ENCODE measurements at places on chromosomes 1 and 21.
A peak's percentile ranks its signal among the peaks of the same experiment; 100 is the strongest.

GRCh38 chr1:55127827-55128343 is 87.3 kb downstream of the USP24 start:
- no peak for DNase-seq

DNA sequence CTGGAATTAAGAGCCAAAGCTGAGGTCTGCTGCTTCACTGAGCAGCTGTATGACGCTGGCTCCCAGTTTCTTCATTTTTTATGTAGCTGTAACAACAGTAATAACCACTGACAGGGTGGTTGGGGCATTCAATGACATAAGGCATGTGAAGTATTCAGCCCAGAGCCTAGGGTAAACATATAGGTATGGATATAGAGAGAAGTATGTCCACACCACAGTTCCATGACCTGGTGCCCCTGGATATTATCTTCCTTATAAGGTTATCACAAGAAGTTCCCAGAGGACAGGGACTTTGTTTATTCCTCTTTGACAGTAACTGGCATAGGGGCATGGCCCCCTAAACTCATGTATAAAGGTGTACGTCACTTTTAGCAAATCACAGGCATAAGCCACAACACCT is 14.7 kb downstream of the RAB42 start:
- no peak for DNase-seq

GRCh38 chr1:37811027-37811655 is 3.1 kb upstream of the YRDC start:
- DNase-seq = peak; percentile 60

GRCh38 chr1:155479205-155479604 is 83.4 kb downstream of the ASH1L start:
- no peak for DNase-seq

GRCh38 chr1:16254263-16254928 is 17.4 kb upstream of the CPLANE2 start:
- no peak for DNase-seq

DNA sequence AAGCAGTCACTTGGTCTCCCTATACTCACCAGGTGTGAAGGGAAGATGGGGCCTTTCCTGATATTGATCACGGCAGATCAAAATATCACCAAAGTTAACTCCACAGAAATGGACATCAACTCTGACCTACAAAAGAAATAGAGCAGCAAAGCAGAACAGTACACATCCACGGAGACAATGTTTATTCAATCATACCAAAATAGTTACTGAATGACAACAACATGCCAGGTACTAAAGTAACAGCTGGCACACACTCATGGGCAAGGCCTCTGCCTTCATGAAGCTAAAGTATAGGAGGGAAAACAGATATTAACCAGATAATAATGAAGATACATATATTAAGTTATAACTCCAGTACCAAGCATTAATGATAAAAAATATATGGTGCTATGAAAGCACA is 59.2 kb upstream of the RASAL2 start:
- DNase-seq = no peak

DNA sequence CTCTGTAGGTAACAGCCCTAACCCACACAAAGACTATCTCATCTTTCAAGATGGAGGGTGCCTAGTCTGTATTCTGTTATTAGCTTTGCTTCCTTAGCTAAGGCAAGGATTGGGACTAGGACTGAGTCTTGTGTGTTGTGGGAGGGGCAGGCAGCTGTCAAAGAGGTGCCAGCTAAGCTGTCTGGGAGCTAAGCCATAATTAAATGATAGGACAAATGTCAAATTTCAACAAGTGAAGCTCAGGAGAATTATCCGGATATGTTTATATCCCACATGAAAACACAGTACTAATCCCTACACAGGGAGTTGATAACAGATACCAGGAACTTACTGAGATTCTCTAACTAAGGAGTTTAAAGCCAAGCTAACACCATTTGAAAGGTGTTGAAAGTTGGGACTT is 70.5 kb upstream of the NGF start:
- no peak for DNase-seq

DNA sequence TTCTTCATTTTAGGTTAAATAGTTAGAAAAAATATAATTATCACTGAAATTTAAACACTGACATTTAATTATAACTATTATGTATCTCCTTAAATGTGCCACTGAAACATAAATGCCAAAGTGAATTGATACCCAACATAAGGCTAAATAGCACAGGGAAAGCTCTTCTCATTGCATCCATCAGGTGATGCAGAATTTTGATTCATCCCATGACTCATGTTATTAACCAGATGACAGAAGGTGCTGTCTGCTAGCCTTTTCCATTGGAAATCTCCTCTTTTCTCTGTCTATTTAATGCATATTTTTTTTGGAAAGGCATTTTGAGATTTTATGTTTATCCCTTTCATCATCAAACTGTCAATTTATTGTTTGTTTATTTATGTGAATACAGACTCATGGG is 136.8 kb downstream of the KCNK2 start:
- DNase-seq = no peak

DNA sequence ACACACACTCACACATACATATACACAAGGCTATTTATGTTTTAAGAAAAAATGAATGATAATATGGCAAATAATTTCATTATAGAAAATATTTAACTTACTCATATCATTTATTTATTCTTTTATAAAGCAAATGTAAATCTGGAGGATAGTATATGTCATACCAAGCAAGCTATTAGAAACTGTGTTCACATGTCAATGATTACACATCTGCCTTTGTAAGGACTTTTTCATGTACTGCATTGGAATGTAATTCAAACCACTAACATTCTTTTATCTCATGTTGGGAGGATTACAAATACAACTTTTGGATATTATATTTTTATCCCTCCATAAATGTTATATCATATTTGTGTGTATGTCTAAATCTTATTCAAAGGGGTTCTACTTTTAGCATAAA is 1887.4 kb downstream of the NCAM2 start:
- no peak for DNase-seq

DNA sequence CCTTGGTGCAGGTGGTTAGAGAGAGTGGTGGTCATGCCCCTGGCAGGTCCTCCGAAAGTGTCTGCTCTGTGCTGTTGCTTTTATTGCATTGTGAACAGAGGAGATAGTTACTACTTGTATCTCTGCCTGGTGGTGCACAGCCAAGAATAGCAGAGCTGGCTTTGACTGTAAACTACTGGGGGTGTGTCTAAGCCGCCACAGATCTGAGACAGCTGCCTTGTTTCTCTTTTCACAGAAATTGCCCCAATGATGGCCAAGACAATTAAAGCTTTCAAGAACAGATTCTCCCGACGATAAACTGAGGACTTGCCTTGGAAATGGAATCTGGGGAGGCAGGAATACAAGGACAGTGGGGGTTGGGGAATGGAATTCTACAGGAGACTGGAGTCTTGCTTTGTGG is 16.0 kb downstream of the ELOA start:
- DNase-seq = no peak

DNA sequence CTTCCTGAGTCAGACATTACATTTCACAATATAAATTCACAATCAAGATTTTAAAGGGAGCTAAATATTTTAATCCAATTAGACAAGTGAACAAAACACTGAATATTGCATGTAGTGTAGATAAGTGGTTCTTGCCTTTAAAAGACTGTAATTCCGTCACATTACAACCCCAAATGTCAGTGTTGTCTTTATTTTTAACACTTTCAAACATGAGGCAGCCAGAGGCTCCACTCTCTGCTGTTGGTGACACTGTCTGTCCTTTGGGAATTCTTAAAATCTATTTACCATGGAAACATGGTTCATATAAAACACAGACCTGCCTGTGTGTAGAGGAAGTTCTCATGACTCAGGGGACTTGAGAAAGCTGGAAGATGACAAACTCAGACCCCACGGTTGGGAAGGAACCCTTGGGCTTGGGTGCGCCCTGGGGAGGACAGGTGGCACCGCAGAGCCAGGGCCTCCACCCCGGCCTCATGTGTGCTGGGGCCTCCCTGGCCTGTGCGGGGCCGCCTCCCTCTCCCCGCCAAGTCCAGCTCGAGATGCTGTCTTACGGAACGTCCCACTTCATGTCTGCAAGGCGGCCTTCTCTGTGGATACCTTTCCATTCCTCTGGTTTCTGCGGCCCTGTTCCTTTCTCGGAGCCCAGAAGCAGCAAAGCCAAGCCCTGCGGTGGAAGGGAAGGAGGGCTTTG is 239.0 kb downstream of the SDCCAG8 start:
- DNase-seq = no peak

- DNase-seq = peak; percentile 24
Measured at GRCh38 chr1:68916221-68916902, 419.5 kb upstream of the DEPDC1 start.

- DNase-seq = no peak
Measured at GRCh38 chr21:28627691-28628090, 365.0 kb downstream of the LTN1 start.

GRCh38 chr1:101723415-101723814 is 273.3 kb downstream of the OLFM3 start:
- DNase-seq = no peak

DNA sequence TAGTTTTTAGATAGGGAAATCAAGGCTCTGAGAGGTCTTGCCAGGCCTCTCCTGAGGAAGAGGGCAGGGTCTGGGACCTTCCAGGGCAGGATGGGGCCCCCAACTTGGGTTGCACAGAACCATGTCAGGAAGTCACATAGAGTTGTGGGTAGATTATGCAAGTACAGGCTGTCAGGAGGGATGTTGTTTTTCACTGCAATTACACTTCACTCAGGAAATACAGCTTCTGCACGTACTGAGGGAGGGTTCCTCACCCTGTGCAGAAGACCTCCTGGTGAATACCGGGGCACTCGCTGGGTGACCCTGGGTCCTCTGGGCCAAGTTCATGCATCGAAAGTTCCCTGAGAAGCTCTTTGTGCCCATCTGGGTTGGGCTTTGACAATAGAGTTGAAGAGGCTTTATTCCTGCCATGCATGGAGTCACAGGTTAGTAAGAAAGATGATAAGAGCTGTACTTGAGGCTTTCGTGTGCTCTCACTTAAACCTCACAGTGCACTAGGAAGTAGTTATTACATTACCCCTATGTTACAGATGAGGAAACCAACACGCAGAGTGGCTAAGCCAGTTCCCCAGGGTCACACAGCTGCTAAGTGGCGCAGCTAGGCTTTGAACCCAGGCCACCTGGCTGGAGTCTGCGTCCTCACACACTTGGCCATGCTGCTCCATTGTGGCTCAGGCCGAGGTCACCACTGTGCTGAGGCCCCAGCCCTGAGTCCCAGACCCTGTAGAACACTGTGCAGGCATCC is 16.2 kb upstream of the TNFRSF1B start:
- no peak for DNase-seq

DNA sequence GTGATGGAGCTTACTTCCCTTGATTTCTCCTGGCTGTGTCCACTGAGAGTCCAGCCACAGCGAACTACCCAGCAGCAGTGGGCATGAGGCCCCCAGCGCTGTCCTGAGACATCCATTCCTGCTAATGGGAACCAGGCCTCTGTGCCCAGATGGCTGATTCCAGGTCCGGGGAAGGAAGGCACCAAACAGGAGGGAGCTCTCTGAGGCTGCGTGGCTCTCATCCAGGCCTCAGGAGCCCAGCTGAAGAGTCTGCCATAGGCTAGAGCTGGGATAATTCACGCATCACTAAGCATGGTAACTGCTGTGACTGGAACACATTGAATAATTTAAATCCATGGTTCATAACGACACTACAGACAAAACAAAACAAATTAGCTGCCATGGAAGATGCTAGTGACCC is 24.7 kb upstream of the LRRC47 start:
- no peak for DNase-seq

- no peak for DNase-seq
Measured at GRCh38 chr21:25501996-25502665, 105.2 kb downstream of the MRPL39 start.

- DNase-seq = no peak
Measured at GRCh38 chr1:91018006-91018405, 3.8 kb downstream of the ZNF644 start.

DNA sequence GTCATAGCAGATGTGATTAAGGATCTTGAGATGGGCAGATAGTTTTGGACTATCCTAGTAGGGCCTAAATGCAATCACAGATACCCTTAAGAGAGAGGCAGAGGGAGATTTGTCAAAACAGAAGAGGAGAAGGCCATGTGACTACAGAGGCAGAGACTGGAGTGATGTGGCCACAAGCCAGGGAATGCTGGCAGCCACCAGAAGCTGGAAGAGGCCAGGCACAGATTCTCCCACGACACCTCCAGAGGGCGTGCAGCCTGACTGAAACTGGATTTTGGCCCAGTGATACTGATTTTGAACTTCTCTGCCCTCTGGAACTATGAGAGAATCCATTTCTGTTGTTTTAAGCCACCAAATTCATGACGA is 52.1 kb upstream of the EPS8L3 start:
- no peak for DNase-seq

GRCh38 chr1:166907763-166908162 is 31.7 kb upstream of the TADA1 start:
- DNase-seq = no peak

GRCh38 chr1:161071886-161072371 is 2.2 kb upstream of the ARHGAP30 start:
- no peak for DNase-seq

DNA sequence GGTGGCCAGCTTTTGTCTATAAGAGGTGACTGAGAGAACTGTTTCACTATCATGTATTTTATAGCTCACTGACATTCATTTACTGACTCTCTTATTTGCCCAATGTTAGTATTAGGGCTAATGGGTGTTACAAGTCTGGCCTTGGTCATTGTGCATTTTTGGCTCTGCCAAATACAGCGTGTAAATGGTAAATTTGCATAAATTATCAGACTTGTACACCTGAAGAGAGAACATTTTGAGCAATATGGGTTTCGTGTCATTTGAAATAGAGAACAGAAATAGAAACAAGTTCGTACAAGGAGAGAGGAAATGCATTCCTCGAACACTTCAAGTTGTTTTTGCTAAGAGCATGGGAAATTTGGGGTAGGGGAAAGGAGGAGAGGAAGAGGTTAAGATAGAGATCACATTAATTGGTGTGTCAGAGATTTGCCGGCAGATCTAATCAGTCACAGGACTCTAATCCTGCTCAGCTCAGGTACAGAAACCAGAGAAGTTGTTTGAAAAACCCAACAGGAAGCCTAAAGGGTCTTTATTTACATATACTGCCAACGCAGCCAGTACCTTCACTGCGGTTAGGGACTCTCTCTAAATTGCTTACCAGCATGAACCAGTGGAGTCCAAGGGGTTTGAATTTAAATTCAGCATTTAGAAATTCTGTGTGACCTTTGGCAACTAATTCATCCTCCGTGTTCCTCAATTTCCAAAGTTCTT is 261.5 kb downstream of the GPATCH2 start:
- no peak for DNase-seq

GRCh38 chr1:163195728-163196448 is 6.8 kb downstream of the RGS5 start:
- DNase-seq = no peak

GRCh38 chr21:28091466-28091865 is 901.2 kb downstream of the LTN1 start:
- DNase-seq = no peak

All from fibroblast of skin of left quadriceps (primary cell).